ENCODE measurements at places on chromosomes 3 and 15. TPM values are rescaled to one million over a fixed set of nuclear protein-coding genes. Genes with fewer than 3 reads are reported as not detected.

DNA sequence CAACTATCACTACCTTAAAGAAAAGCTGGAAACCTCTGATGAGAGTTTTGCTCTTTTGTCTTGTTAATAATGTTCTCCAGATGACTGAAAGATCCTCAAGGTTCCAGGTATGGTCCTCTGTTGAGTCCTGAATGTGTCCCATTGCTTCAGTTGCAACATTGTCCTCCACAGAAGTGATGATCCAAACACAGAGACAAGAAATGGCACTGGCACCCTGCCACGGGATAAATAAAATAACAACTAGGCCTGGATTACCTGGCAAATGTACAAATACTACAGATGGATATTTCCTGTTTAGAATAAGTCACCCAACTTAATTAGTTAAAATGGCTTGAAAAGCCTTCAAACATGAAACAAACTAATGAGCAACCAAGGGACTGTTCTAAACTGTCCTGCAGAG, 58.3 kb downstream of the EIF3J start:
- peak; percentile 15 for DNase-seq

- DNase-seq = no peak
Measured at GRCh38 chr3:75983609-75984290, 198.4 kb upstream of the ZNF717 start.

DNA sequence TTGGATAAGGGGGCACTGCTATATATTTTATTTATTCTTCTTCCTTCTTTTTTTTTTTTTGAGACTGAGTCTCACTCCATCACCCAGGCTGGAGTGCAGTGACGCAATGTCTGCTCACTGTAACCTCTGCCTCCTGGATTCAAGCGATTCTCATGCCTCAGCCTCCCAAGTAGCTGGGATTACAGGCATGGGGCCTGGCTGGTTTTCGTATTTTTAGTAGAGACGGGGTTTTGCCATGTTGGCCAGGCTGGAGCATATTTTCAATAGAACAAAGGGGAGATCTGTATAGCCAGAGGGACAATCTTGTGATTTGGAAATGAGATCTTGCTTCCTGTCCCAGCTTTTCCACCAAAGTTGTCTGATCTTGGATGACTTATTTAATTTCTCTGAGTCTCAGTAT, 133.1 kb upstream of the ABHD17C start:
- DNase-seq = no peak

DNA sequence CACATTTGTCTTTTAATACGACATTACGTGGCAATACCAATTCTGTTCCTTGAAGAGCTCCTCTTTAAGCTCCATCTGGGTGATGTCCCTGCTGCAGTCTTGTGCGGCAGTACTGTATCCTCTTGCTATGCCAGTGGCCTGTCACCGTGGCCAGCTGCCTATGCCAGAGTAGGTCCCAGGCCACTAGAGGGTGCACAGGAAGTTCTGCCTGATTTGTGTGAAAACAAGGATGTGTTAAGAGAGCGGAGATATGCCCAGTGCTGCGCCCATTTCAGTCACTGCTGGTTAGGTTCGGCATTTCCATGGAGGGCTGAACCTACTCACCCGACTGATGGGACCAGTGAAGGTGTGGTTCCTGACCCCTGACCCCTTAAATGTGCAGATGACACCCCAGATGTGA, 25.2 kb downstream of the NIPA1 start:
- DNase-seq = peak; percentile 57

The TEX55 gene
- total RNA-seq = not detected
